ENCODE measurements at places on chromosomes 16 and 17.
A peak's percentile ranks its signal among the peaks of the same experiment; 100 is the strongest.

- no peak for DNase-seq
These were observed 33.7 kb downstream of the MYO18A start for GRCh38 chr17:29146369-29146972.

DNA sequence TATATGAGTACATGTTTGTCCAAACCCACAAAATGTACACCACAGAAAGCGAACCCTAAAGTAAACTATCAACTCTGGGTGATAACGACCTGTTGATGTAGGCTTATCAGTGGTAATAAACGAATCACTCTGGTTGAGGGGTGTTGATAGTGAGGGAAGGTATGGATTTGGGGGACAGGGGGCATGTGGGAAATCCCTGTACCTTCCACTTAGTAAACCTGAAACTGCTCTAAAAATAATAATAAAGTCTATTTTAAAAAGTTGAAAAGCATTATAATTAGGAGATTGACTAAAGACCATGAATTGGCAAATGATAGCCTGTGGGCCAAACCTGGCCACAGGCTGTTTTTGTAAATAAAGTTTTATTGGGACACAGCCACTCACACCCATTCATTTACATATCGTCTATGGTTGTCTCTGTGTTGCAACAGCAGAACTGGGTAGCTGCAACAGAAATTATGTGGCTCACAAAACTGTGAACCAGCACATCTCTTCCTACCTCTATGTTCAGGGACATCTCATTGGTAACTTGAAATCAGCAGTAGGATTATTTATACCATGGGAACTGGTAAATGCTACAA lies 85.5 kb upstream of the CDYL2 start:
- DNase-seq: no peak

GRCh38 chr16:65786916-65787315 lies 579.6 kb upstream of the CDH5 start:
- no peak for DNase-seq

- no peak for DNase-seq
These were observed 12.1 kb downstream of the NT5M start for GRCh38 chr17:17315142-17315821.

- no peak for DNase-seq
These were observed 18.5 kb downstream of the MAPK8IP3 start for GRCh38 chr16:1724491-1724890.

DNA sequence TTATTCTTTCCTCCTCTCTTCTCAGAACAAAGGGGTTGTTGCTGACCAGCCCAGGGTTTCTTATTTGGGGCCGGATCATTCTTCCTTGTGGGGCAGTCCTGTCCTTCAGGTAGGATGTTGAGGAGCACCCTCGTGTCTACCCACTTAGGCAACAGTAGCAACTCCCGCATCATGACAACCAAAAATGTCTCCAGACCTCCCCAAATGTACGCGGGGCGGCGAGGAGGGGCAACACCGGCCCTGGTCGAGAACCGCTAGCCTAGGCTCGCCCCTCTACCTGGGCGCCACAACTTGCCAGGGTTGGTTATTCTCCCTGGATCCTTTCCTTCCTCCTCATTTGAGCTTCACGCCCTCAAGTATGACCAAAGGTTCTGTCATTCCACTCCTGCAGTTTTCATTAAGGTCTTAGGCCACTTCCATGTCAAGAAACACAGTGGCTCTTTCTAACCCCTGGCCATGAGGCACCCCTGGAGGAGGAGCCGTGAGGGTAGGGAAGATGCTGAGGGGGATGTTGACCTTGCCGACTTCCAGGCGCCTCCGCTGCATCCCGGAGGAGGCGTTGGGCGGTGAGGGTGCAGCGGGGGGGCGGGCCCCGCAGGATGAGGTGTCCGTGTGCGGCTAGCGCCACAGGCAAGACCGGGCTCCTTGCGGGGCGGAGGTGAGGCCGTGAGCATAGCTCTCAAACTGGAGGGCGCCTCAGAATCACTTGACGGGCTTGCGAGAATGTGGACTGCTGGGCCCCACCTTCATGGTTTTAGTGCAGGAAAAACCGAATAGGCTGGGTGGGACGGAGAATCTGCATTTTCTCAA lies 712 bp upstream of the SPECC1 start:
- DNase-seq: no peak

DNA sequence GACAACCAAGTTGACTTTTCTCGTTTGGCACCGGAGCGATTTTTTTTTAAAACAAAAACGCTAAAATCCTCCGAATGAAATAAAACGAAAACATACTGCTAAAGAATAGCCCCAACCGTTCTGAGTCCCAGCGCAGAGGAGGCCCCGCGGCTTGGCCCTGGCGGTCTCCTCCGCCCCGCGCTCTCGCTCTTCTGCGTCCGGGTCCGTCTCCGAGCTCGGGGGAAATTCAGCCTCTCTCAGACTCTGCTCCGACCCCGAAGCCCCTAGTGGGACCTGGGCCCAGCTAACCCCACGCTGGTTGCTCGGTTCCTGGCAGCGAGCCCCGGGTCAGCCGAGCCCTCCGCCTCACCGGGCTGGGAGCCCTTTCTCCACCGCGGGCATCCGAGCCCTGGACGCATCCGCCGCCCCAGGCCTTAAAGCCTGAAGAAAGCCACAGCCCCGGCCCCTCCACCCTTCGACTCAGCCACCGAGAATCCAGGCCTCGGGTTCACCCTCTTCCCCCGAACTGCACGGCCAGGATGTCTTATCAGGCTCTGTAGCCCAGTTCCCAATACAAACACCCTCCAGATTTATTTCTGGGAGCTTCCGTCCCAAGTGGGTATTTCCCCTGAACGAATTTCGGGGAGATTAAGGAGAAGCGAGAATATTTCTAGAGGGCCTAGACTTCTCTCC lies 1.2 kb downstream of the TBX2 start:
- no peak for DNase-seq

DNA sequence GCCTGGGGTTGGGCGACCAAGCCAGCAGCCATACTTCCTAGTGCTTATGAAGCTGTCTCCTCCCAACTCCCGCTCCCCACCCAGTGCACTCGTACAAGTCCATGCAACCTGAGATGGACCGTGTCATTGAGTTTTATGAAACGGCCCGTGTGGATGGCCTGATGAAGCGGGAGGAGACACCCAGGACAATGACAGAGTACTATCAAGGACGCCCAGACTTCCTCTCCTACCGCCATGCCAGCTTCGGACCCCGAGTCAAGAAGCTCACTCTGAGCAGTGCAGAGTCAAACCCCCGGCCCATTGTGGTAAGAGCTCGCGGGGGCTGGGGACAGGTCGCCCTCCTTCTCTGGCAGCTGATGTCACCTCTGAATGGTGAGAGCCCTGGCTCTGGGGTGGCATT lies 11.0 kb upstream of the KATNB1 start:
- DNase-seq: no peak

DNA sequence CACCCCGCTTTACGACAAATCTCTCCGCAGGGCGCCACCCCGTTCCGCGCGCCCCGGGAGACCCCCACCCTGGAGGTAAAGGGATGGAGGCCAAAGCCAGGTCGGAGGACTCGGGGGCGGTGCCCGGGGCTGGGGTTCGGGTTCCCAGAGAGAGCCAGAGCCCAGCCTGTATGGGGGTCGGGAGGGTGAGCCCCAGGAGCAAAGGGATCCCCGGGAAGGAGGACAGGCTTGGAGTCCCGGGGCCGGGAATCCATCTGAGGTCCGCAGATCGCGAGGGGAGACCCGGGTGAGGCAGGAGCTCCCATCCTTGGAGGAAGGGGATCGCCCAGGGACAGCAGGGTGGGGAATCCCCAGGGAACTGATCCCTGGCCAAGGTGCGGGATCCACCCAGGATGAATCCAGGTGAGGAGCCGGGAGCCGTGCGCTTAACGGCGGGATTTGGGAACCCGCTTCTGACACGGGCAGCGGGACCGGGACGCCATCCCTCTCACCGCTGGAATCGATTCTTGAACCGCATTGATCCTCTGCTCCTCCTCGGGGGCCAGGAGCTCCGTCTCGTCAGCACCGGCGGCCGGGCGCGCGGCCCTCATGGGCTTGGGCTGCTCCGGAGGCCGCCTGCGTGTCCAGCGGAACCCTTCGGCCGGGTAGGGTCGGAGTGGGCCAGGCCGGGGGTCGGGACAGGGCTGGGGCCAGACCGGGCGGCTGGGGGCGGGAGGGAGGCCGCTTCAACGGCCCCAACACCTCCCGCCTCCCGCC lies at the start of gene MMD:
Gene MMD (minus strand): TSS at position 657 of the 756 bp plus-strand sequence. CDS start 140 bp downstream, at position 517.
- no peak for DNase-seq

- DNase-seq: no peak
These were observed 5.3 kb upstream of the WDR24 start for GRCh38 chr16:695355-696089.

DNA sequence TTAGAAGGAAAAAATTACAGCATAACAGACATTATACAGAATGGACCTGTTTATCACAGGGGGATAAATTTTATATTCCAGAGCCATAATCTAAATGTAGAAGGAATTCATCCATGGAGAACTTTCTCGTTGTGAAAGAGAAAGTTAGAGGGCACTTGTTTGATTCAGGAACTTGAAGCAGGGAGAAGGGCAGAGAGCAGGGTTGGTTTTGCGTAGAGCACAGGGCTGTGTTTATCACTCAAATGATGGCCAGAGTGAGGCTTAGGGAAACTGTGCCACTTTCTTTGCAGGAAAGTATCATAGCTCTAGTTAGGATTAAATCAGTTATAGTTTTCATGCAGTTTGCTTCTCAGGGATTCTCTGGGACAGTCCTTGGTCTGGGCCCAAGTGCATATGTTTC lies 29.1 kb upstream of the MED13 start:
- DNase-seq: no peak

GRCh38 chr16:48300391-48300856 lies 53.1 kb upstream of the ABCC11 start:
- no peak for DNase-seq

- DNase-seq: no peak
These were observed 62.4 kb downstream of the RAB11FIP4 start for GRCh38 chr17:31453896-31454295.

DNA sequence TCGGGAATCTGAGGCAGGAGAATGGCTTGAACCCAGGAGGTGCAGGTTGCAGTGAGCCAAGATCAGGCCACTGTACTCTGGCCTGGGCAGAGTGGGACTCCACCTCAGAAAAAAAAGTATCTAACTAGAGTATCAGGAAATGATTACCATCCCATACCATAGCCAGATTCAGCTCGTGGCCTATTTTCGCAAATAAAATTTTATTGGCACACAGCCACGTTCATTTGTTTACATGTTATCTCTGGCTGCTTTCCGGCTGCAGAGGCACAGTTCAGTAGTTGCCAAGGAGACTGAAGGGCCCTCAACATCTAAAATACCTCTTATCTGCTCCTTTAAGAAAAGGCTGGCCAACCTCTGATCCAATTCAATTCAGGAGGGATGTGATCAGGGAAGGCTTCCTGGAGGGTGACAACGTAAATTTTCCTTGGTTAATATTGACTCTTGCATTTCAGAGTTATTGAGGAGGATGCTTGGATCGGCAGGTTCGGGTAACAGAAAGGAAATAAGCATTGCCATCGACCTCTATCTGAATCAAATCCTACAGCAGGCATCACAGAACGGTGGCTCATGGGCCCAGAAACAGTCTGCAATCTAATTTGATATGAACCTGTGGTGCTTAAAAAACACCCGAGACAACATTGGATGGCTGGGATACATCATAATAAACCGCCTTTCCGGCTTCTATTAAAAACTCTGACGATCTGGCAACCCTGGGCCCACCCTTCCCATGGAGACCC lies 73.8 kb downstream of the XYLT1 start:
- peak; percentile 30 for DNase-seq

DNA sequence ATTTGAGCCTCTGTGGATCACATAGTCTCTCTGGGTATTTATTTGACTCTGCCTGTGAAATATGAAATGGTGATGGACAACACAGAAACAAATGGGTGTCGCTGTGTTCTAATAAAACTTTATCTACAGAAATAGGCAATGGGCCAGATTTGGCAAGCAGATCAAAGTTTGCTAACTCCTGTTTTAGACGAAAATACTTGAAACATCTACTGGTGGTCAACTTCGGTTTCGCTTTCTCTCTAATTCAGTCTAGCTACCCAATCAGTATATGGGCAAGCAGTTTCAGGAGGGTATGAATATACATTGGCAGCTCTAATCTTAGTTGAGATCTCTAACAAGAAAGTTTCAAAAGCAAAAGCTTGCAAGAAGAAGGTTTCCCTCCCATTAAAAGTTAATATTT lies 60.1 kb upstream of the DYNLRB2 start:
- no peak for DNase-seq

DNA sequence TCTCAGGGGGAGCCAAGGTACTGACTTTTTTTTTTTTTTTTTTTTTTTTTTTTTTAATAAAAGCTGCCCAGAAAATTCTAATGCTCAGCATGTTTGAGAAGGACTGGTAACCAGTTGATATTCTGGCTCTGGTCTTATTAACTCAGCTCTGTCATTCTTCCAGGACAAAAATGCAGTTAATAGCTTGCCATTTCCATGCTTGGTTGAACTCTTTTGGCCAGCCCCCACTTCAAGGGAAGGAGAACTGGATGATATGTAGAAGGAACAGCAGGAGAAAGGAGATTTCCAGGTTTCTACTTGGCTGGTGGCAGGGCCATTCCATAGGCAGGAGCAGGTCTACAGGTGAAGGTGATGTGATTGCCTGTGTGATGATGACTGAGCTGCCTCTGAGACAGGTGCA lies 59.2 kb upstream of the TANC2 start:
- DNase-seq: no peak

DNA sequence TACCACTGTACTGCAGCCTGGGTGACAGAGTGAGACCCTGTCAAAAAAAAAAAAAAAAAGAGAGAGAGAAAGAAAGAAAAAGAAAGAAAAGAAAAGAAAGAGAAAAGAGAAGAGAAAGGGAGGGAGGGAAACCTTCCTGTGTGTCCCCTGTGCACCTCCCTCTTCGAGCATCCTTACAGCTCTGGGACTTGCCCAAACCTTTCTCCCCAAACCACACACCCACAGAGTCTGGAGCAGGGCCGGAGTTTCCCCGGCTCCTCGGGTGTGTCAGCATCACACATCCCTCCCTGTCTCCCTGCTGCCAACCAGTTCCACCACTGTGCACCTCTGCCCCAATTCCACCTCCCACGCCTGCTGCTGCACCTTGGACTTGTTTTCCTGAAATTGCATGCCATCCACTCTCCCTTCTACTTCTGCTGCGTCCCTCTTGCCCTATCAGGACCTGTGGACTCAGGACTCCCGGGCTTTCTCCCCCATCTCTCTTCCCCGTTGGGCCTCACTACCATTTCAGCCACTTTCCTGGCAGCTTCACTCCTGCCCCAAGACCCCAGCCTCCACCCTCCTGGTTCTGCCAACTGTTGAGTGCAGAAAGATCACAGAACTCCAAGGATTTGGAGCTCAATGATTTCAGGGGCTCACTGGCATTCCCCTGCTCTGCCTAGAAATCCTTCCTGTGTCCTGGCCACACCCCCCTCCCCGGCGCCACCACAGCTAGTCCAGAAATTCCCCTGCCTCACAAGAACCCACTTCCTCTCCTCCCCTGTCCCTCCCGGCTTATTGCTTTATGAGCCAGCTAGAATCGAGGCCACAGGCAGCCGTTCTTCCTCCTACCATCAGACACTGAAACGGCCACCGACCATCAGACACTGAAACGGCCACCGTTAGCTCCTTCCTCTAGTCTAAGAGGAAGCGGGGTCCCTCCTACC lies 3.7 kb upstream of the CDK3 start:
- DNase-seq: peak; percentile 40

- DNase-seq: no peak
These were observed 57.7 kb downstream of the ZNF778 start for GRCh38 chr16:89275284-89275584.

Data from brain microvascular endothelial cell (primary cell).